Activated CD4-positive, CD25-positive, alpha-beta regulatory T cell (primary cell): ENCODE measurements at places on chromosomes 12 and 14.

DNA sequence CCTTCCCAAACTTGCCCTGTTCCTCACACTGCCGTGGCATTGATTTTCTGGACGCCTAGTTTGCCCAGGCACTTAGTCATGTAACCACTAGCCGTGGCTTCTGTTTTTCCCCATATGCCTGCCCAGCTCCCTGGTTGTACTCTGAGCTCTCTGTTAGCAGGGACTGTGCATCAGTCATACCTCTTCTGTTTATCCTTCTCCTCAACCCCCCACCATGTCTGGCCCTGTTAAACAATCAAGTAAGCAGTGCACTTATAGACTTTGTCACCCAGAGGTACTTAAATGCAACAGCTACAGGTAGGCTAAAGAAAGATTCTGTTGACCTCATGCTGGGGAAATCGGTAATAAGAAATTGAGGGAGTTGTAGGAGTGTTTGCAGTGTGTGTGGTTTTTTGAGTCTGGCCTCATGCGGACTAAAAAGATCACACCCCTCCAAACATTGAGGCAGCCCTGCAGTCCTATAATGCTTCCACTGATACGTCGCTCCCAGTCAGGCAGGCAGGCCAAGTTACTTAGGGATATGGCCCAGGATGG is 17.0 kb downstream of the UBE3B start:
- DNase-seq: no peak

DNA sequence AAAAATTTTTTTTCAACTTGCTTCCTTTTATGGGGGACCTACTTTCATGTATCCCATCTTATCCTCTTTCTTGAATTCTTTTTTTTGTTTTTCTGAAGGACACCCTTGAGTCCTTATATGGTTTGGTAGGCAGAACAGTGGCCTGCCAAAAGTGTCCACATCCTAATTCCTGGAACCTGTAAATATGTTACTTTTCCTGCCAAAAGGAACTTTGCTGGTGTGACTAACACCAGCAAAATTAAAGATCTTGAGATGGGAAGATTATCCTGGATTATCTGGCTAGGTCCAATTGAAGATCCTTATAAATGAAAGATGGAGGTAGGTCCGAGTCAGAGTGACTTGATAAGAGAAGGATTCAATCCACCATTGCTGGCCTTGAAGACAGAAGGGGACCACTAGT is 5.3 kb downstream of the NUBPL start:
- no peak for DNase-seq

DNA sequence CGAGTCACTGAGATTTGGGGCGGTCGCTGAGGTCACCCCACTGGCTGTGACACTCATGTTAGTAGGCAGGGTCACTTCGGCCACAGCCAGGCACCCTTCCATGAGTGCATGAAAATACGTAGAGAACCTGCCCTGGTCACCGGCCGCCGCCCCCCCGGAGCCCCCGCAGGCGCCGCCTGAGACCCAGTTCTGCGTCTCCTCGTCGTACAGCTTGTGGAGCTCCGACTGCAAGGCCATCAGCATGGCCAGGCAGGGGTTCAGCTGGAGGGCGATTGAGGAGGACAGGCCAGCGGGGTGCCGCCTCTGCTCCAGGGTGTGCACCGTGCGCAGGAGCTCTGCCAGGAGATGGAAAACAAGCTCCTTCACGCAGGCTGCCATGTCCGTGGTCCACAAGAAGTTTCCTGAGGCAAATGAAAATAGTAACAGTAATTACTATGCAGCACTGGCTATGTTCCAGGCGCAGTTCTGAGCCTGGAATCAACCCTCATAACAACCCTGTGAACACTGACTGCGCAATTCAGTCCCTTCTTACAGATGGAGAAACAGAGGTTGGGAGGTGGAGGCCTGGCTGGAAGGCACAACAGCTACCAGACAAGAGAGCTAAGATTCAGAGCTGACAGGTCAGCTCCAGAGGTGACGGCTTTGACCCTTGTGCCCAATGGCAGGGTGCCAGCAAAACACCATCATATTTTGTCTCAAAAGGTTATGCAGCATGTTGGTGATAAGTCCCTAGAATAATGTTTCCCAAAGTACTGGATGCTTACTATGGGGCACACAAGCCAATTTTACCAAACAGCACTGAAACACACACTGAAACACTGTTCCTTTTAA is 59.9 kb downstream of the TRAFD1 start:
- no peak for DNase-seq

GRCh38 chr12:74319886-74320285 is 217.7 kb upstream of the ATXN7L3B start:
- no peak for DNase-seq

DNA sequence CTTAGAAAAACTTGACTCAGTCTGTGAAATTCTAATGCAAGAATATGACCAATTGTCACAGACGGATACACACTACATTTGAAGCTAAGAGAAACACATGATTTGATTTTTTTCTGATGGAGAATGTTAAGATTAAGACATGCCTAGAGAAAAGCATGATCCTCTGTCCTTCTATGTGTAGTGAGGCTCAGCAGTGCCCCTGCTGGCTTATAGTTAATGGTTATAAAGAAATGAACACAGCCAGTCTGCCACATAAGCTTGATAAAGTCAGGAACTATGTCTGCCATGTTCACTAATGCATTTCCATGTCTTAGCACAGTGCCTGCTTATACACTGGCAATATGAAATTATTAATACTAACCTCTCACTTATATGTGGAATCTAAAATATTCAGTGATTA is 168.1 kb upstream of the DAAM1 start:
- no peak for DNase-seq

DNA sequence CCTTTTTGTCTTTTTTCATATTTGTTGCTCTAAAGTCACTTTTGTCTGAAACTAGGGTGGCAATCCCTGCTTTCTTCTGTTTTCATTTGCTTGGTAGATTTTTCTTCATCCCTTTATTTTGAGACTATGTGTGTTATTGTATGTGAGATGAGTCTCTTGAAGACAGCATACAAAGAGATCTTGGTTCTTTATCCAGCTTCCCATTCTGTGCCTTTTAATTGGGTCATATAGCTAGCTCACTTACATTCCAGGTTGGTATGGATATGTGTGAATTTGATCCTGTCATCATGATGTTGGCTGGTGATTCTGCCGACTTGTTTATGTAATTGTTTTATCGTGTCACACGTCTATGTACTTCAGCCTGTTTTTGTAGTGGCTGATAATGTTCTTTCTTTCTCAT is 267.7 kb upstream of the MGAT4C start:
- DNase-seq: no peak

- no peak for DNase-seq
These were observed 172.2 kb upstream of the GZMB start for GRCh38 chr14:24806061-24806678.

DNA sequence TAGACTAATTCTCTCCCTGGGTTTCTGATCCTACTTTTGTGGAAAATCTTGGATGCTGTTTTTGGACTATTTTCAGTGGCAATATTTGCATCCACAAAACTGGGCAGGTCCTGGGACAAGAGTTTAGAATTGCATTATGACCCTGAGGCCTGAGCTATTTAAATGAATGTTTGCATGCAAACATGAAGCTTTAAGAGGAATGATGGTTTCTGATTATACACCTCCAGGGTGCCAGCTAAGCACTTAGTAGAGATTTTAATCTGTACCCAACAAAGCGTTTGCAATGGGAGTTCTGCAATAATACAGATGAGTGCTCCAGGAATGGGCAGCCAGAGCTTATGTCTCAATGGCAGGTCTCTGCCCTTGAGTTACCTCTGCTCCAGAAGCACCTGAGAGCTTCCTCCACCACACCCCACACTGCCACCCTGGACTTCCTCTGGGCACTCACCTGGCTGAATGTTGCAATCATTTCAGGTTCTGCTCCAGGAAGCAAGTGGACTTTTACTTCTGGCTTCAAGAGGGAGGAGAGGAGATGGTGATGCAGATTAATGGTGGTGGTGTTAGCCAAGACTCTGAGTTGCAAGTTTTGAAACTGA is 6.0 kb upstream of the SPTLC2 start:
- no peak for DNase-seq

GRCh38 chr12:99154216-99154982 is 493.2 kb upstream of the GARIN6 start:
- no peak for DNase-seq

DNA sequence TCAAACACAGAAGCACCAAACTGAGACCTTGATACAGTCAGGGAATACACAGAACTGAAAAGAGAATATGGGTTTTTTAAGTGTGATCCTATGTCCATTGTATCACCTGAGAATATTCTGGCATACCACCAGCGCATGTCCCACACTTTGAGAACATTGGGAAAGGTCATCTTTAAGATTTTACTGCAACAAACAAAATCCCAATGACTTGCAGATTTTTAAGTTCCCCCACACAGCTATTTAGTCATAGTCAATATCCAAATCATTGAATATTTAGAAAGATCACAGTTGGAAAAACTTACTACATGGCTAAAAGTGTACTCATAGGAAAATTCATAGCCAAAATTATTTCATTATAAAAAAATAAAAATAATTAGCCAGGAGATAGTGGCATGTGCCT is 54.5 kb downstream of the TRPV4 start:
- no peak for DNase-seq

DNA sequence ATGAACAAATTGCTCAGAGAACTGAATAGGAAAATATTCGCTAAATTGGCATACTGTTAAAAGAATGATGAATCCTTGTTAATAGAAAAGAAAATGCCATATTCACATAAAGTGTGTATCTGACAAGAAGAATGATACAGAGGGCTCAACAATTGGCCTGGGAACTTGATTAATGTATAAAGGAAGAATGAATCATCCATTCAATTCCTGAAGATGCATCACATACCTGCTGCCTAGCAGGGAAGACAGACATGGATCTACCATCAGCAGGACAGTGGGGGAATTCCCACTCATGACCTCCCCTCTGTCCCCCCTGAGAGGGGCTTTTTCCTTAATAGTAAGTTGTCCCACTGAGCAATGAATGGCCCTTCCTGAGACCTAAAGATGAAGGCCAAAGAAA is 13.5 kb downstream of the PTPN21 start:
- DNase-seq: no peak
